Mesothelial cell of epicardium (in vitro differentiated cells): ENCODE measurements at places on chromosomes 5 and 9. TPM values are rescaled to one million over a fixed set of nuclear protein-coding genes. Genes with fewer than 3 reads are reported as not detected.

- no peak for DNase-seq
Observed at GRCh38 chr5:178793151-178793550, 62.7 kb upstream of the ZNF354A start.

DNA sequence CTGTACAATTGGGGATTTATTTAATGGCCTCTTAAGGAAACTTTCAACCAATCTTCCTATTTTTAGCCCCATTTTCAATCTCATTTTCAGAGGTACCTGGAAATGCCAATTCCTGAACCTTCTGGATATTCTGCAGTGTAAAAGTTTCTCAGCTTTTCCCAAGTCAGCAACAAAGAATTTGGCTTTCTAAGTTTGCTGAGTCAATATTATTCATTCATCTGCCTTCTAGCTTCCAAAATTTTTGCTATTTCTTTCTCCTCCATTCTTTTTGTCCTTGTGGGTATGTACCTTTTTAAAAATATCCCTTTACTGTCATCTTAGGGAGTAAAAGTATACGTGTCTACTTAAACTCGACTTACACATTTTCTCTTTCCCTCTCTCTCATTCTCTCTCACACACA is 25.7 kb downstream of the CETN3 start:
- DNase-seq: no peak

DNA sequence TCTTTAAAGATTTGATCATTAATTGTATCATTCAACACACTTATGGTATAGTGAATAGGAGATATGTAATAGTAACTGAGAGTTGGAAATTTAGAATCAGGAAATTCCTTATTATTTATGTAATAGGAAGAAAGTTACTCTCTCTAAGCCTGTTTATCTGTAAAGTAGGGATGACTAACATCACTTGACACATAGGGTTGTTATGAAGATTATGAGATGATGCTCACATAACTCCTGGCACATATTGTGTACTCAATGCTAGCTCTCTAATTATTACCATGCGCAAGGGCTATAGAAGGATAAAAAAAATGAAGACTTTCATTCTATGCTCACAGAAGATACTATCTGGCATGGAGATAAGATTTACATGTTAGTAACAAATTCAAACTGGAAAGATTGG is 149.9 kb downstream of the ISOC1 start:
- DNase-seq: no peak

DNA sequence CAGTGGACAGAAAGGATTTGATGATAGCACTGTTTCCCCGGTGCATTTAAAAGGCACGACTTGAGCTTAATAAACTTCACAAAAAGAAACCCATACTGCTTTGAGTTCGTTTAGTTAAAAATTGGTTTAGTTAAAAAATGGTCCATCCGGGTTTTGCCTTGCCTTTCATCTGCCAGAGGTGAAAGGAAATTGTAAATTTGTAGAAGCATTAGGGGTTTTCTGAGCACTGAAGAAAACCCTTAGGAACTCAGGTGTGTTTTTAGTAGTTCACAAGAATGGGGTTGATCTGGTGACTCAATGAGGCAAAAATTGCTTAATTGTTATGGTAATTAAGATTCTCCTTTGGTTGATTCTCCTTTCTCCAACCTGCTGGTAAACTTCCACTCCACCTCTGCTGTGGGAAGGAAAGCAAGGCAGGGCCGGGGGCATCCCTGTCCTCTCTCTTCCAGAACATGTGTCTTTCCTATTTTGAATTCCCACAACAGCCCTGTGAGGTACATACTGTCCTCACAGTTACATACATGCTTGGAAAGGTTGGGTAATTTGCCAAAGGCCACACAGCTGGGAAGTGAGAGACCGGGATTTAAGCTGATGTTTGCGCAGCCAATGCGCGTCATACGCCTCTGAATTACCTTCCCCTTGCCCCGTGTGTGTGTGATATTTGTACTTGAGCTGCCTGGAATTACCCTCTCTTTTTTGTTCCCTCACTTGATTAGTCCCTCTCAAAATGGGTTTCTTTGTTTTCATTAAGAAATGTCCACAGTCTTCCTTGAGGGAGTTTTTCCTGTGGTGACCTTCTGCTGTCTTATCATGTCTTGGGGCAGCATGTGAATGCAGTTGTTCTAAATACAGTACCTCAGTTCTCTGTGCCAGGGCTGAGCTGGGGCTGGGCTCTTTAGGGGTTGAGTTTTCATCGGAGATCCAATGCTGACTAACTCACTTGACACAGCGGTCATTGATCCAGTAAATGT is 94.4 kb downstream of the ARHGAP26 start:
- no peak for DNase-seq

Gene IFNB1
- total RNA-seq: not detected in 3 replicates

GRCh38 chr9:133098104-133098754 is 22.8 kb downstream of the RALGDS start:
- no peak for DNase-seq

Gene NACC2
- total RNA-seq: 18.4 to 20.0 TPM (median 19.1 TPM) in 3 replicates

Gene POMT1
- total RNA-seq: 54.8 to 59.2 TPM (median 57.2 TPM) in 3 replicates

Gene LHX6
- total RNA-seq: 0.09 TPM in 1 of 3 replicates, not detected in the others

DNA sequence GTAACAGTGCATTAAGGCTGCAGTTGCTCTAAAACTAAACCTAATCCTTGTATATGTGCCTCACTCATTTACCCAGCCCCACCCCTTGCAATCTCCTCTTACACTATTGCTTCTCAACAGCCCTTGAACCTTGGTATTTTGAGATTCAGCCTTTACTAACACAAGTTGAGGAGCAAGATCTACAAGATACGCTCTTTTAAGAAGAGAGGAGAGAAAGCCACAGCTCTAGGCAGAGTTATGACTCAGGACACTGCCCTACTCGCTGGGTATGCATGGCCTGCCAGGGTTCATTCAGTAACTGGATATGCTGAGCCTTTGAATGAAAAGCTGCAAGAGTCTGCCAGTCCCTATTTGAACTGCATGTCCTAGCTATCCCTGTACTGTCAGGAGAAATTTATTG is 219.5 kb downstream of the PCSK5 start:
- no peak for DNase-seq

DNA sequence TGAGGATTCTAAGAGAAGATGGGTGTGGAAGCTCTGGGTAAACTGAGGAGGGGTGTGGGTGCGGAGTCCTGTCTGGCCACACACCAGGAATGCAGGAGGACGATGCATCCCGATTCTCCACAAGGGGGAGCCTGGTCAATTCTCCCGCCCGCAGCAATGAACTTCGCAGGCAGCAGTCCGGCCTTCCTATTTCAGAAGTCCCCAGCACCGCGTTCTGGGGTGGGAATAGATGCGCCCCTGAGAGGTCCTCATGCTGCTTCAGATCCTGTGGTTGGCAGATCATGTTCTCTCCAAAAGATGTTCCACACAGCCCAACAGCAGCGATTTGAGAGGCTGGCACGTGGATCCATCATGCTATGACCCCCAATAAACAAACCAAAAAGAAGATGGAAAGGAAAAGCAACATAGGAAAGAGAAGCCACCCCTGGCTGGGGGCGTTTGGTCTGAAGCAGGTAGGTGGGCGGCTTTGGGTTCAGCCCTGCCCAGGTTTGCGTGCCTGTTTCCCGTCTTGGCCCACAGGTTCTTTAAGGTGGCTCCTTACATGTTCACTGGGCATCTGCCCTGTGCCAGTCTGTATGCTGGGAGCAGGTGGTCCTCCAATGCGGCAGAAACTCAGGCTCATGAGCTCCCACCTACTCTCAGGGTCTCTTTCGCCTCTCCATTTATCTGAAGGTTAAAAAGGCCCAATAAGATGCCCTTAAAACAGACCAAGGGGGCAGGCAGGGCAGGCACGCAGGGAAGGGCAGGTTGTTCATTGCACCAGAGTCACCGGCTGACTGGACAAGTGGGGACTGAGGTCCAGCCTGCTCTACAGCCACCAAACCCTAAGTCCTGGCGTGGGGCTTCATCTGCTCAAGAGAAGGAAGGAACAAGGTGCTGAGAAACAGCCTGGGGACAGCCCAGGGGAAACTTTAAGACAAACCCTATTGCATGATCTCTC is 171.6 kb downstream of the PAX5 start:
- peak; percentile 61 for DNase-seq

Gene HMHB1
- total RNA-seq: not detected in 3 replicates

- no peak for DNase-seq
Observed at GRCh38 chr5:15694696-15695214, 194.8 kb downstream of the FBXL7 start.

- DNase-seq: no peak
Observed at GRCh38 chr9:87957839-87958238, 16.5 kb downstream of the CDK20 start.

DNA sequence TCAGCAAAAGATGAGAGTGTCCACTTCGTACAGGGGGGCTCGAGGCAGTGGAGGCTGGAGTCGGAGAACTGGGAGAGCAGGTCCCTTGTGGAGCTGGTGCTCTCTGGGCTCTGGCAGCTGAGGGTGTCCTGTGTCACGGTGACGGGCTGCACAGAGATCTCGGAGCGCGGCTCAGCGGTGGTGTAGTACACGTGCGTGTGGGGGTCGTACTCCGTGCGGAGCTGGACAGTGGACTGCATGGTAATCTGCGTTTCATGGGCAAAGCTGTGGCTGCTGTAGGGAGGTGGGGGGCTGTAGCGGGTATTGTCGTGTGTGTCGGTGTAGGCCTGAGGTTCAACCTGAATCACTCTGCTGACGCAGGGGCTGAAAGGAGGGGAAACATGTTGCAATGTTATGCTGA is 48.0 kb downstream of the PTCH1 start:
- no peak for DNase-seq

DNA sequence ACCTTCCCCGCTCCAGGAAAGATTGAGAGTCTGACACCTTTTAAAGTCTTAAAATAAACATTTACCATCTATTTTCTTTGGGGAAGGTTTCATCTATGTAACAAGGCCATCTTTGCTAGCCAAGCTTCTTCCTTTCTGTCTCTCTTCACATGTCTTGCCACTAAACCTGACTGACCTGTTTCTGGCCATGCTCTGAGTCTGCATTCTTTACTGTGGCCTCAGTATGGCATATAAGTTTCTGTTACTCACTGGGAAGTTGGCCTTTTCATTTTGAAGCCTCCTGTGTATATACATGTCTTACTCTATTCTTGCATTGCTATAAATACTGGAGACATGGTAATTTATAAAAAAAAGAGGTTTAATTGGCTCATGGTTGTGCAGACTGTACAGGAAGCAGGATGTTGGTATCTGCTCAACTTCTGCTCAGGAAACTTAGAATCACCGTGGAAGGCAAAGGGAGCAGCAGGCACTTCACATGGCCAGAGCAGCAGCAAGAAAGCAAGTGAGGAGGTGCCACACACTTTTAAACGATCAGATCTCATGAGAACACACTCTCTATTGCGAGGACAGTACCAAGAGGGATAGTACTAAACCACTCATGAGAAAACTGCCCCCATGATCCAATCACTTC is 48.1 kb downstream of the KCNV2 start:
- no peak for DNase-seq

DNA sequence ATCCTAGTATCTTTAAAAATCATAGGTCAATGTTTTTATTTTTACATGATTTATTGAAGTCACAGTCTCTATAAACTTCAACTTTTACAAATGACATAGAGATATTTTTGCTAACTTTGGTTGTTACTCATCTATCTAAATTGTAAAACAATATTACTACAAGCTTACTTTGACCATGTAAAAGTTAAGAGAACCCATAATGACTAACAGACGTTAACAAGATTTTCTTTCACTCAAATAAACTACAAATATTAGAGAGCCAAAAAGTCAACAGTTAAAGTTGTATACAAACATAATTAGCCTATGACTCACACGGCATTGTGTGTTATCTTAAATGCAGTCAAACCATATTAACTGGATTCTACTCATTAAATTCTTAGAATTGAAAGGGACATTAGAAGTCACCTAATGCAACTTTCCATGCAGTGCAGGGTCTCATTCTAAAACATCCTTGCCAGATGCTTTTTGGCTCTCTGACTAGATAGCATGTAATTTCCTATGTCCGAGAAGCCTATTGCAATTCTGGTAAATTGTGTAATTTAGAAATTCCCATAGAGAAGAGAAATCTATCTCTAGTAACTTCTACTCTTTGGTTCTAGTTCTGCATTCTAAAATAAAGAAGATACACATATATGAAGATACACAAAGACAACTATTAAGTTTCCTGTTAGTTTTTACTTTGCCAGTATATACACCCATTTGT is 42.2 kb upstream of the UGT3A2 start:
- DNase-seq: no peak

DNA sequence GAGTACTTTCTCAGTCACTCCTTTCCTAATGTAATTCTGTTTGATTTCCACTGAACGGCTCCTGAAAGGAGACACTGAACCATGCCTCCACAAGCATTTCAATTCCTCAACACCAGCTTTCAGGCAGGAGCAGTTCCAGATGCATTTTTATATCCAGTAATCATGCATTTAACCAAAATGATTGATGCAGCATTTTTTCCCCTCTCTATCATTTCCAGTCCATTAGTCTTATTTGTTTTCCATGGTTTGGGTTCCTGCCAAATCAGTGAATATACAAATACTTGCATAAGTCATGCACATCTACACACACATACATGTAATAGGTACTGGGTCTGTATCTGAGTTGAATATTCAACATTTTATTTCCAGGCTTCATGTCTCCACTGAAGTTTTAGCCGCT is 122.7 kb downstream of the GRIA1 start:
- no peak for DNase-seq

- DNase-seq: no peak
Observed at GRCh38 chr5:138082033-138082432, 1.8 kb upstream of the WNT8A start.

DNA sequence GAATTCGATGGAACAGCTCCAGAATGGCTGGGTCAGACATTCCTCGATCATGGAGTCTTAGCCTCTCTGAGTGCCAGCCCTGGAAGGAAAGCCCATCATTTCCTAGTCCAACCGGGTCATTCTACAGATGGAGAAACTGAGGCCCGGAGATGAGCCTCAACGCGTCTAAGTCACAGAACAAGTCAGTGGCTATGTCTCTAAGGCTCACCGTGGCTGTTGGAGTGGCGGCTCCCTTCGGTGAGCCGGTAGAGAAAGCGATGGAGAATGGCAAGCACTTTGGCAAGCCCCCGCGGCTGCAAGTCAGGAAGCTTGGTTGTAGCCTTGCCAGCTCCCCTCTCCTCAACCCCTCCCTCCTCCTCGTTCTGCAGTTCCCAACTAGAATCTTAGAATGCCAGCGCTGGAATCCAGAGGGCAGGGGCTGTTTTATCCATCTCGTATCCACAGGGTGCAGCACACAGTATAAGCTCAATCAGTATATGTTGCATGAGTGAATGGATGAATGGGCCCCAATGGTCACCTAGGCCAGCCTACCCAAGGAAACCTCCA is 438 bp upstream of the ARSI start:
- DNase-seq: no peak
